Epithelial cell of proximal tubule (primary cell): ENCODE measurements at places on chromosomes 3 and 15.
A peak's percentile ranks its signal among the peaks of the same experiment; 100 is the strongest.

DNA sequence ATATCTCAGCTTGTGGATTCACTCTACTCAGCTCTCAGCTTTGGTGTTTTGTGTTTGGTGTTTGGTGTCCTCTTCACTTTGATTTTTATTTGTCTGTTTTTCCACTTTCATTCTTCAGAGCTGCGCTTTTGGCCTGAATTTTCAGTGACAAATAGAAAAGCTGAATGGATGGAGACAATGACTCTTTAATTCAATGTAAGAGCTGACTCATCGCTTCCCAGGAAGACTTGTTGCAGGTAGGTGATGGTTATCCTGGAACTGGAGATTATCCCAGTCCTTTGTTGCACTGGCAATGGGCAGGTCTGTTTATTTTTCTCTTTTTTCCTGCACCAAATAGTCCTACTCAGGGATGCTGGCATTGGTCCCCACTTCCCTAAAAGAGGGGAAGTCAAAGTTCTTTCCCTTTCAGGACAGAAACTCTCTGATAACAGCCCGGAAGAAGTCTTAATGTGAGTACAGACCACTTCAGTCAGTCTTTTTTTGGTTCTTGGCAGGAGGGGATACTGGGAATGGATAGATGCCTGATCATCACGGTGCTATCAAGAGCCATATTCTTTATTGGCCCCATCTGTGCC lies 12.4 kb upstream of the AEN start:
- no peak for DNase-seq

DNA sequence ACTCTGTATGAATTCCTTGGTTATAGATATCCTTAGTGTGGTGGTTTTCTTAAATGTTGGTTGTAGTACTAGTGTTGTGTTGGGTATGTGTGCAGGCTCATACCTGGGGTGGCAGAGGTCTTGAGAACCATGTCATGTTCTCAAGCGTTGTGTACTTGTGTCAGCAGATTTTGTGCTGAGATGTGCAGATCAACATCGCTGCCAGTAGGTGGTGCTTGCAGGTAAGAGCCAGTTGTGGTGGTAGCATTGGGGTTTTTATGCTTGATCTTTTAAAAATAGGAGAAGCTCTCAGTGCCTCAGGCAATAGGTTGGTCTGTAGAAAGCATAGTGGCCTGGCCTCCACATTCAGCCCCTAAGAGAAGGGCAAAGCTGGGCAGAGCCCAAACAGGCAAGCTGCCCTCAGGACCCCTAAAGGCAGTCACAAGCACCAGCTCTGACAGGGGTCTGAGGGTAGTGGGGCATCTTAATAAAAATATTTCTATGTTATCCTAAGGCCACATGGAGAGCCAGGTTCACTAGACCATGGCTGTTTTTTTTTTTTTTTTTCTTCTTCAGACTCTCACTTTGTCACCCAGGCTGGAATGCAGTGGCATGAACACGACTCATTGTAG lies 164.0 kb downstream of the IL20RB start:
- DNase-seq: no peak

DNA sequence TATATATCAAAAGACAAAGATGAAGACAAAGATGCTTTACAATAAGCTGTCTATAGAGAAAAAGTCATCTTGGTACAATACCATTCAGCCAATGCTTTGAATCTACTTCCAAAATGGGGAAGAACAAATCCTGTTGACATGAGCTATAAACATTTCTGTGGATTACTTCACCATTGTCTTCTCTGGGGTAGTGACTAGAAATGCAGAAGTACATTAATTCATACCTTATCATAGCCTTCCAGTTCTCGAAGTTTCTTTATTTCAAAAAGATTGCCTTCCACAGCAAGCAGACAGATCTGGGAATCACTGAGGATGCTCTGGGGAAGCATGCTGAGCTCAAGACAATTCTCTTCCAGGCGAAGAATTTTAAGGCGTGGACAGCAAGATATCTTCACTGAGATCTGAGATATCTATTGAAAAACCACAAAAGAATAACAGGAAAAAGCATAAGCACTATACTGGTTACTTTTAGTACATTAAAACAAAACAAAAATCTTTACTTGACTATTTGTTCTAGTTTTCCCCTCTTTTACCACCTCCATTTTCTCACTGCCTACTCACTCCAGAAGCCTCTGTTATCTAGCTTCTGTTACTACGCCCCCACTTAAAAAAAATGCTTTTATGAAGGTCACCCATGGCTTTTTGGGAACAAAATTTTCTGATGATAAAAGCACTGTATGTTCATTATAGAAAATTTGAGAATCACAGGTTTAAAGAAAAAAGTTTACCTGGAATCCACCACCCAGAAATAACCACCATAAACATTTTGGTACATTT lies 3.6 kb downstream of the LRRC57 start:
- DNase-seq: no peak

DNA sequence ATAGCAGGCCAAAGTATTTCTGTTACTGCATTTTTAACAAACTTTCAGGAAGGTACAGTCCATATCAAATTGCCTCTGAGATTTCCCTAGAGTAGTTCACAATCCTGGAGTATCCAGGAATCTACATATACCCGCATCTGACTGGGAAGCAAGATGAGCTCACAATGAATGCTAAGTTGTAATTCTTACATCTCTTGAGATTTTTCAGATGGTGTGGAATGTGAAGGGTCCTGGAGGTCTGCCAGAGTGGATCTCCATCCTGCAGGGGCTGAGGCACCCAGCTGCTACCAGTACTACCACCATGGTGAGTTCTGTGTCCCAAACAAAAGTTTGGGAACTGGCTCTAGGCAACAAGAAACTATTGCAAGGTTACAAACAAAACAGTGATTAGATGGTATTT lies 156.7 kb upstream of the CCDC54 start:
- no peak for DNase-seq

- no peak for DNase-seq
Observed at GRCh38 chr3:56799251-56799882, 2.4 kb downstream of the ARHGEF3 start.

DNA sequence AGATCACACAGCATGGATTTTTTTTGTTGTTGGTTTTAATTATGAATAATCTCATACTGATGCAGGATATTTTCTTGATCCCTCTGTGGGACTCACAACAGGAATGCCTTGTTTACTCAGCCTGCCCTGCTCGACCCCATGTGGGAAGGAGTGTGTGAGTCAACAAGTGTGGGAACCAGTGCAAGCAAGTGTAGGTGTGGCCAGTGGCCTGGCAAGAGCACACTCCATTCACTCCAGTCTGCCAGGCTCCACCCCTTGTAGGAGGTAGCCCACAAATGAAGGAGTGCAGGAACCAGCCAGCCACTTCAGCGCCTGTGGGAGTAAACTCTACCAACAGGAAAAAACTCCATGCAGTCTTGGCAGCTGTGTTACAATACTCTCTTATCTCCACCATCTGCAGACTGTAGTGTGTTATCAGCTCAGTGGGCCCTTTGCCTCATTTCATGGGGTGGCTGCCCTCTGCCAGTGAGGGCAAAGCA lies 393.6 kb downstream of the OTOL1 start:
- peak; percentile 52 for DNase-seq

DNA sequence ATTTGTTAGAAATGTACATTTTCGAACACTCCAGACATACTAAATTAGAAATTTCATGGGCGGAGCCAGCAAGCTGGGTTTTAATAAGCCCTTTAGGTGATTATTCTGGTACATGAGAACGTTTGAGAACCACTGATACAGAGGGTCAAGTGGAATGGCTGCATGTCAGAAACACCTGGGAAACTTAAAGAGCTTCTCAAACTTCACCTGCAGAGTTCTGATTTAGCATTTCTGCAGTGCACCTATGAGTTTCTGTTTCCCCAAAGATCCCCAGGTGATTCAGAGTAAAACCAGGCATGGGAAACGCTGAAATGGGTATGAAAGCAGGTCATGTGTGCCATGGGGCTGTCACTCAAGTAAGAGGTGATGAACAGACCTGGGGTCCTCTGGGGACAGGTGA lies 68.1 kb downstream of the TMEM266 start:
- DNase-seq: no peak

DNA sequence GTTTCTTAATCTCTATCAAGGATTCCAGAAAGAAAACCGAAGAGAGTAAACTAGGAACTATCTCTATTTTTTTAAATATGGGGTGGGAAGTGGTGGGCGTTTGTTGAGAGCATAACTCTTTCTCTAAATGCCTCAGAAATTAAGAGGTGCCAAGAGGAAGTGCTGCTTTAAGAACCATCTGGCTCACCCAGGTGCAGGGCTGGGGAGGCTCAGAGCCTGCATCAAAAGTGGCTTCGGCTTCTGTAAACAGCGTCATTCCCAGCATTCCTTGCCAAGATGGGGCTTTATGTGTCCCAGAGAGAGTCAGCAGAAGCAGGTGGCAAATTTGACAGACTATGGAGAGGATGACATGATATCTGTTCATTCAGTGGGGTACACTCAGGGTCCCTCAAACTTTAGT lies 123.3 kb upstream of the BFSP2 start:
- no peak for DNase-seq

- no peak for DNase-seq
Observed at GRCh38 chr3:31433679-31433992, 99.1 kb upstream of the STT3B start.

- DNase-seq: no peak
Observed at GRCh38 chr3:119497820-119498185, 544 bp upstream of the TIMMDC1 start.

DNA sequence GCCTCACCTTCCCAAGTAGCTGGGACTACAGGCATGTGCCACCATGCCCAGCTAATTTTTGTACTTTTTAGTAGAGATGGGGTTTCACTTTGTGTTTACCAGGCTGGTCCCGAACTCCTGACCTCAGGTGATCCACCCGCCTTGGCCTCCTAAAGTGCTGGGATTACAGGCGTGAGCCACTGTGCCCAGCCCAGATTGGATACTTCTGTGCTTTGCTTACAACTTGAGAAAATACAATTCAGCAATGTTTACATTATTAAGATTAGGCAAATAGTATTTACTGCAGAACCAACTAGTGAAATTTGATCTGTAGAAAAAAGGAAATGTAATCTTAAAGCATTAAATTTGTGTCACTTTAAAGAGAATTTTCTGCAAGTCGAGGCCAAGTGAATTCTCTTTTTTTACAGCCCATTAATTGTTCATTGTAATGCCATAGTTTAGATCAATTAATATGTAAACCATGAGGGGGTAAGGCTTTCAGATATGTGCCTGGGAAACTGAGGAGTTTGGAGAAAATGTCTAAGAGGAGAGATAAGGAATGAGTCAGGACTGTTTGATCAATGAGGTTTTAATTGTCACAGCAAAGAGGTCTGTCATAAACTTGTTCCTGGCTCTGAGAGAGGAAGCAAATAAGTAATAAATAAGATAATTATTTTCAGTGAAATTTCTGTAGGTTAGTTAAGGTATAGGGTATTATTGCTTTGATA lies 15.3 kb downstream of the PYDC2 start:
- no peak for DNase-seq

GRCh38 chr3:87435926-87436620 lies 159.7 kb upstream of the POU1F1 start:
- DNase-seq: no peak

DNA sequence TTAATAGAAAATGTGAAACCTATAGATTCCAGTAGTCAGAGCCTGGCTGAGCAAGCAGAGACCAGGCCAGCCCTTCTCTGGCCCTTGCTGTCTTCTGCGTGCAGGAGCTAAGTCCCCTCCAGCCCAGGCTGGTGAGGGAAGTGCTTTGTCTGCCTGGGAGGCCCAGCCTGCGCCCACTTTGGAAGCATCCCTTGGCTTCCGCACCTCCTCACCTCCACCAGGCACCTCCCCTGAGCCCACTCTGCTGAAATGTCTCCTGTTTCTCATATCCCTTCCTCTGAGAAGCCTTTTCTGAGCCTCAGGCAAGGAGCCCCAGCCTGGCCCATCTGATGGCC lies 45.3 kb downstream of the ALDH1L1 start:
- no peak for DNase-seq

- no peak for DNase-seq
Observed at GRCh38 chr3:108389372-108389771, 93.0 kb downstream of the HHLA2 start.

DNA sequence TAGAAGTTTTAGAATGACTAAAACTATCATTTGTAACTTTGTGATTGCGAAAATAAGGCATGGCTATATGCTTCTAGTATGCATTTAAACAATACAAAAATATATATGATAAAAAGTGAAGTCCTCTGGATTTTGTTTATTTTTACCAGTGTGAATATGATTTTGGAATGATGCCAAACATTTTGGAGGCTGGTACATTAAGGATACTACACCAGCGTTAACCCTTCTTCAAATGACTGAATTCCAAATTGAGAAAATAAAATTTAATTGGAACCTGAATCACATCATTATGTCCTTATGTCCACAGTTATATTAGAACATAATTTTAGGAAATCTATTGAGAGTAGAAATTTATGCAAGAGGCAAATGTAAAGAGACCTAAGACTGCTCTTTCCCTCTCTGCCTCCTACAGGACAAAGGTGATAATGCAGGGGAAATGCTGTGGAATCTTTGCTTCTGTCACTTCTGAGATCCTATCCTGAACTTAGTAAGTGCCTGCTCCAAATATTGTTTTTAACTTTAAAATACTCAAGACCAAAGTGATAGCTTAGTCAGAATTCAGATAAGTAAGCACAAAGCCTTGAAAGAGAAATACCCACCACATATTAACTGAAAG lies 121.1 kb upstream of the NANOGP8 start:
- no peak for DNase-seq

- no peak for DNase-seq
Observed at GRCh38 chr3:45153658-45154437, 7.7 kb upstream of the CDCP1 start.

DNA sequence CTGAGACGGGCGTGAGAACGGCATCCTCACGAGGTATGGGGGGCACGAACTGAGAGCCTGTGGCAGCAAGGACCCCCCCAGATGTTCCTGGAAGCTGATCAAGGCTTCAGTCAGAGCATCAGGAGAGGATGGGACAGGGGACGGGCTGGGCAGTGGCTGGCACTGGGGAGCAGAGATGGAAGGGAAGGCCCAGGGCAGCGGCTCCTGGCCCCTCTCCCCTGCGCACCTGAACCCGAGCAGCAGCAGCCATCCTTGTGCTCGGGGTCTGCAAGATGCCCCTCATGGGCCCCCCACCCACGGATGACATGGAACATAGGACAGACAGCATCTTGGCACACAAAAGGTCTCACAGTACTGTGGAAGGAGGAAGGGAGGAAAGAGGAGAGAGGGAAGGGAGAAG lies 51.3 kb downstream of the DHX30 start:
- no peak for DNase-seq

DNA sequence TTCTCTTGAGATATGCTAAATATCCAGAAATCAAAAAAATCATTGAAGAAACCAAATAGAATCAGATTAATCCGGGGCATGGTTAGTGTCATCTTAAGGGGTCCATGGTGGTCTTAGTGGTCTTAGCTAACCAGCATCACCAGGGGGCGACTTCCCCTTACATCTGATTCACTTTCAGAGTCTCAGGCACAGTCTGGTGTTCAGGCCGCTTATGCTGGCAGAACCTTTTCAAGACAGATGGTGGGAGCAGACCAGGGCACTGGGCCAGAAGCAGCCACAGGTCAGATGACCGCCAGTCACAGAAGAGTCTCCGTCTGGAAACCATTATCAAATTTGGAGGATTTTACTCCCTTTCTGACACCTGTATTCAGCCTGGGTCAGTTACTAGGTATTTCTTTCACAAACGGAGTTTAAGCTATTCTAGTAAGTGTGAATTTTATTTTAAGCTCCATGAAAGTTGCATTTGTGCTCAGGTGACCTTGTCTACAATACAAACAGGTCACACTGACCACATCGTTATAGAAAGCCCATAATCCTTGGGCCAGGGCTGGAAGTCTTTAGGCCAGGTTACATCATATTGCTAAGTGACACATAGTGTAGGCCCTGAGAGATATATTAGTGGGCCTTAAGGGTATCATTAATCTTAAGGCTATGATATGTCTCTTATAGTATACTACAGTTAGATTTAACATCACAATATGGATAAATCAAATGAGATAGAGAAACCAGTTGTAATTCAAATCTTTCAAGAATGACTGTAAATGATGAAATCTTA lies 365.5 kb downstream of the GBE1 start:
- no peak for DNase-seq

- no peak for DNase-seq
Observed at GRCh38 chr3:24829011-24829581, 334.4 kb upstream of the THRB start.
